HT-29 (cell line): ENCODE measurements at places on chromosomes 4 and X. TPM values are rescaled to one million over a fixed set of nuclear protein-coding genes. Genes with fewer than 3 reads are reported as not detected.
A peak's percentile ranks its signal among the peaks of the same experiment; 100 is the strongest.

NDP gene
- not detected in 2 replicates for total RNA-seq

- DNase-seq, result no peak
These were observed 356.7 kb downstream of the GALNTL6 start for GRCh38 chr4:172169871-172170270.

ZNF630 gene
- total RNA-seq, result 0.10 and 0.68 TPM in 2 replicates

CLIC2 gene
- total RNA-seq, result 0.73 TPM in 1 of 2 replicates, not detected in the other

DNA sequence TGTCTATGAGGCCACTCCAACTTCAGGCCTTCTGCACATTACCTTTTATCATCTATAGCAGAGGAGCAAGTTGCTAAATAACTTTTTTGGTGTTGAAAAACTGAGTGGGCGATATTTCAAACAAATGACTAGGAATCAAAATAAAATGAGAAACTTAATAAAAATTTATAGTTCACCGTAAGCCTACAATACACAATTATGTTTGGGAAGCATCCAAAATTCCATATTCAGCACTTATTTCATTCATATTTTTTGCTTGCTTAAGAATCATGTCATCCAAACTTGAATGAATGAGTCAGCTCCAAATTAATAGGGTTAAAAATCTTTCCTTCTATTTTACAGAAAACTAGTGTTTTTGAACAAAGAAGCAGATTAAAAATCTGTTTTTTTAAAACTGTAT, 119.1 kb downstream of the SH3RF1 start:
- no peak for DNase-seq

GRCh38 chrX:2397229-2398063, 103.3 kb downstream of the DHRSX start:
- DNase-seq, result no peak

DNA sequence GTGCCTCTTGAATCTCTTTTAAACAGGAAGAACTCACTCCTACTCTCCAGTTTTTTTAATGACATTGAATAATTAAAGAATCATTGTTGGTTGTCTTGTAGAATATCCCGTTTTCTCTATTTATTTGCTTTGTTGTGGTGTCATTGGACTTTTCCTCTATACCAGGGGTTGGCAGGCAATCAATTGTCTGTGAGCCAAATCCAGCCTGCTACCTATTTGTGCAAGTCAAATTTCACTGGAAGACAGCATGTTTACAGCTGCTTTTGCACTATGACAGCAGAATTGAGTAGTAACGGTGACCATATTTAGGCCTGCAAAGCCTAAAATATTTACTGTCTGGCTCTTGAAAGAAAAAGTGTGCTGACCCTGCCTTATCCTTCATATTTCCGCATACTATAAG, 34.8 kb downstream of the POLA1 start:
- no peak for DNase-seq

GRCh38 chrX:108091264-108091877, at the start of the genes ATG4A and PSMD10:
ATG4A (plus strand) TSS chrX:108091778; CDS start chrX:108091827, 49 bp downstream.
PSMD10 (minus strand) TSS chrX:108091542; CDS start chrX:108091520, 22 bp downstream.
- peak; percentile 96 for DNase-seq

HSFX3 gene
- total RNA-seq, result not detected in 2 replicates

HSD17B13 gene
- not detected in 2 replicates for total RNA-seq

OR13H1 gene
- not detected in 2 replicates for total RNA-seq

- DNase-seq, result no peak
These were observed 70.7 kb downstream of the AFAP1 start for GRCh38 chr4:7868892-7869471.

DNA sequence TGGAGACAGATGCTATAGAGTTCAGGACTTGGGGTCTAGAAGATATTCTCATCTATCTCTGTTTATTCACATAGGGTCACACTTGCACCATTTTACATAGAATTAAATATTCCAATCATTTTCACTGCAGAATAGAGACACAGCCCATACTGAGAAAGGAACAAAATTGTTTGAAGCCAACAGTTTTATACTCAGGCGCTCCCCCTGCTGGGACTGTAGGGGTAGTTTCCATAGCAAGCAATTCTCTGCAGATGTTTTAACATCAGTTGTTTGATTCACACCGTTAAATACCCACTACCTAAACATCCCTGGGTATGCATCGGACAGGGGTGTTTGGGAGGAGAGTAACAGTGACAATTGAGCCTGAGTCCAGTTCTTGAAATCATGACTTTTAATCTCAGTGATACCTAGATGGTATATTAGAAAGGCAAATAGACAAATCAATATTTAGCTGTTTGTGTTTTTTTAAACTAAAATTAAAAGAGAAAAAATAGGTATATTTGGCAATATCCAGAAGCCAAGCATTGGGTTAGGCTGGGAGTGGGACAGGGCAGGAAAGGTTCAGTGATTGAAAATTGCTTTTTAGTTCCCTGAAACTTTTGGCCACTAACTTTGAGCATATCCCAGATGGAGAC, 33.8 kb downstream of the LONRF3 start:
- peak; percentile 65 for DNase-seq

DNA sequence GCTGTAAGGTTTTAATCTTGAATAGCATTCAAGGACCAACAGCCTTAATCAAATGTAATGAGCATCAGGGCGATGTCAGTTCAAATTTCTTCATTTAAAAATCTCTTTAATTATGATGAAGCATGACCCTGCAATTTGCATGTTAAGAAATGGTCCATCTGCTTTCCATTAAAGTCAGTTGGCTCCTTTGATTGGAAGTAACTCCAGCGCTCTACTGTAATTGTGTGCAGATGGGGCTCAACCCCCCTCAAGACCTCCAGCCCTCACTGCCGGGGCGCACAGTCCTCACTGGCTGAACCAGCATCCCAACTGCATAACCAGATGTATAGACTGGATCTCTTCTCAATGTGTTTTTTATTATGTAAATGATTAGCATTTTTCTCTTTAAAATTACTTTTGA, 126.9 kb downstream of the VCX3B start:
- DNase-seq, result no peak

GRCh38 chrX:68433155-68433980, at the start of gene OPHN1:
OPHN1 (minus strand) TSS chrX:68433495; CDS start chrX:68433020, 475 bp downstream.
- peak; percentile 89 for DNase-seq

- DNase-seq, result peak; percentile 97
These were observed 29.3 kb downstream of the ZNF827 start for GRCh38 chr4:145909281-145909715.

GRCh38 chr4:67701517-67701850, 529 bp upstream of the UBA6 start:
- no peak for DNase-seq

- DNase-seq, result no peak
These were observed 156.6 kb downstream of the ADGRL3 start for GRCh38 chr4:61356696-61357095.

DNA sequence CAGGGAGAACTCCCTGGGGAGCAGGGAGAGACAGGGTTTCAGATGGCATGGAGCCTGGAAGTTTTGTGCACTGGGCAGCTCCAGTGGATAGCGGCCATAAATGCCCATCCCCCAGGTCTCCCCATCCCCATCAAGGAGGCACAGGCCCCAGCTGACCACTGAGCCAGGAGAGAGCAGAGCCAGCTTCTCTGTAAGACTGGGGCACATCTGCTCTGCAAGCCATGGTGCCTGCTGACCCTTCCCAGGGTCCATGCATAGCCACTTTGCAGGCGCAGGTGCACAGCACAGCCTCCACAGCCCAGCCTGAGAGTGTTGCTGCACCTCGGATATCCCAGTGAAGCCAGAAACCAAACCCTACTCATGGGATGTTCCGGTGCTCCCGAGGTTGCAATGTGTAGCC, 206.3 kb upstream of the SPANXN4 start:
- no peak for DNase-seq

- no peak for DNase-seq
These were observed 851.2 kb downstream of the ADGRL3 start for GRCh38 chr4:62051332-62051731.

RNF128 gene
- 61.5 and 69.0 TPM in 2 replicates for total RNA-seq

DNA sequence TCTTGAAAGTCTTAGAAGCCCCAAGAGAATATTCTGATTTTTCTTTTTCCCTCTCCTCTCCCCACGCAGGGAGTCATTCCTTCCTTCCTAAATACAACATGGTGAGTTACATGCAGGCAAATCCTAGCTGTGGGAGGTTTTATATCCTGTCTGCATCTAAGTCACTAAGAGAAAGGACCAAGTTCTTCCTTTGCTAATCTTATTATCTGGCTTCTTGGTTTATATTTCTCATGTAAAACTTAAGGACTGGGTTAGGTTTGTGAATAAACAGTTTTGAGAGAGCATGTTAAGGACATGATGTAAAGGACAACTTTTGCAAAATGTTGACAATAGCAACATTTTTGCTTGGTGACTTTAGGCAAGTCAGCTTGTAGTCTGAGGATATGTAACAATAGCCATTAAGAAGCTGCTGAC, 5.1 kb upstream of the CXCL9 start:
- DNase-seq, result no peak
